A172 (cell line): ENCODE measurements at places on chromosomes 4 and X.

DNA sequence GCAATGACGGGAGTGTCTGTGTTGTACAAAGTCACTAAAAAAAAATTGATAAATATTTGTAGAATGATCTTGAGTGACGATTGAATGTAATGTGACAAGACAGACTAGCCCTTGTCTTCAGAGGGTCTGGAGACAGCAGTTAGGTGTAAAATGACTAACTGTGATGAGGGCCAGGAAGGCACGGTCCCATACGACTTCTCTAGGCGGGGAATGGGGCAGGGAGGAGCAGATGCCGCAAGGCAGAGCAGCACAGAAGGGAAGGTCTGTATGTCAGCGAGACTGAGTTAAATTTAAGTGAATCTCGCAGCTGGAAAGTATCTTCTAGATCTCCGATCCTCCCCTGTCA lies 405 bp downstream of the CENPE start:
- DNase-seq: no peak

- DNase-seq: peak; percentile 23
These were observed 4.6 kb upstream of the ERCC6L start for GRCh38 chrX:72243472-72243871.

DNA sequence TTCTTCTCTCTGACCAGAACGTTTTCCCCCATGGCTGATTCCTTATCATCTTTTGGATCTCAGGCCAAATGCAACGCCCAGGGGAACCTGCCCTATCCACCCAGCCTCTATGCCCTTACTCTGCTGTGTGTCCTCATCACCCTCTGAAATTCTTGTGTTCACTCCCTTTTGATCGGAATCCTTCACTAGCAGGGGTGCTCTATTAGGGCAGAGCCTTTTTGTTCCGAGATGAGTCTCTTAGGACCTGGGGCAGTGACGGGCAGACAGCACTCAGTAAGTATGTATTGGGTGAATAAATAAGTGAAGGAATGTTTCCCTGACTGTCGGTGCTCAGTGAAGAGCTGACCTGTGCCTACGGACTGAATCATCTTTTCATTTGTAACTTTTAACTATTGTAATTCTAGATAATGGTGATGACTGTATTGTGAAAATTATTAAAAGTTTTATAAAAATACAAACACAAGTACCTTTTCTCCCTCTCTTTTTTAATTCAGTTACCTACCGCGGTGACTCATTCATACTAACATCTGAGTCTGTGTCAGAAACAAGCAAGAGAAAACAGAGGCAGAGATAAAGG lies 4.8 kb upstream of the TENM3 start:
- DNase-seq: peak; percentile 54

DNA sequence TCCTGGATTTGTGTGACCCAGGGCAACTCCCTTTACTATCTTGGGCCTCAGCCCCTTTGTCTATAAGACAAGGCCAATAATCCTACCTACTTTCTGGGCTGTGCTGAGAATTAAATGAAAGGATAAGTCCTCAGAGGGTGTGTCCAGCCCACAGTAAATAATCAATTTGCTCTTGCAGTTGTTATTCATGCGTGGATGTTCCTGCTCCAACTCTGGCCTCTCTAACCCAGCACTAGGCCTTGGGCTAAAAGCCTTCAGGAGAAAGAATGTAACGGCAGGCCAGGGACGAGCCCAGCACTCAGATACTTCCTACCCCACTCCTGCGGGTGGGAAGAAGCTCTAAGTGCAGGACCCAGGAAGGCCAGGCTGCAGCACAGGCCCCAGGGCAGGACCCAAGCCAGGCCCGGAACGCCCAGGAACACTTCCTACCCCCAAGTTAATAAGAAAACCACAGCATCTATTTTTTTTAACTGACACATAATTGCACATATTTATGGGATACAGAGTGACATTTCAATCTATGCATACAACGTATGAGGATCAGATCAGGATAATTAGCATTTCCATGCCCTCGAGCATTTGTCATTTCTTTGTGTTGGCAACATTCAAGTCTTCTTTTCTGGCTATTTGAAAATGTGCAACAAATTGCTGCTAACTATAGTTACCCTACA lies 179.6 kb upstream of the RBPJ start:
- no peak for DNase-seq

- no peak for DNase-seq
These were observed 52.5 kb downstream of the COQ2 start for GRCh38 chr4:83232082-83232481.

- no peak for DNase-seq
These were observed 94.9 kb upstream of the ANKRD50 start for GRCh38 chr4:124807421-124807820.

GRCh38 chr4:42750091-42750490 lies 93.2 kb upstream of the ATP8A1 start:
- DNase-seq: no peak

DNA sequence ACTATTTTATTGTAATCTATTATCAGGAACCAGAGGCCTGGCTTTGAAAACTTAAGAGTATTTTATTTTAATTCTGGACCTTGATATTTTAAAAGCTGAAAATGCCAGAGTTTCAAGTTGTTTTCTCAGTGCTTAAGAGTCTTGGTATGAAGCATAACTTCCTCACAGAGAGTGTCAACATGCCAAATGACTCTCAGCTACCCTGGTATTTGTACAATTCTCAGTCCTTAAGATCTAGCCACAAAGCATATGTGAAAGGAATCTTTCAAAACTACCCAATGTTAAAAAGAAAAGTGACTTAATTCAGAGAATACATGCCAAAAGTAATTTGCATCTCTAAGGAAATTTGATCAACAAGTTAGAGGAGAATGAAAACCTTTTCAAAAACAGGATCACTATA lies 171.9 kb downstream of the DKK2 start:
- no peak for DNase-seq

DNA sequence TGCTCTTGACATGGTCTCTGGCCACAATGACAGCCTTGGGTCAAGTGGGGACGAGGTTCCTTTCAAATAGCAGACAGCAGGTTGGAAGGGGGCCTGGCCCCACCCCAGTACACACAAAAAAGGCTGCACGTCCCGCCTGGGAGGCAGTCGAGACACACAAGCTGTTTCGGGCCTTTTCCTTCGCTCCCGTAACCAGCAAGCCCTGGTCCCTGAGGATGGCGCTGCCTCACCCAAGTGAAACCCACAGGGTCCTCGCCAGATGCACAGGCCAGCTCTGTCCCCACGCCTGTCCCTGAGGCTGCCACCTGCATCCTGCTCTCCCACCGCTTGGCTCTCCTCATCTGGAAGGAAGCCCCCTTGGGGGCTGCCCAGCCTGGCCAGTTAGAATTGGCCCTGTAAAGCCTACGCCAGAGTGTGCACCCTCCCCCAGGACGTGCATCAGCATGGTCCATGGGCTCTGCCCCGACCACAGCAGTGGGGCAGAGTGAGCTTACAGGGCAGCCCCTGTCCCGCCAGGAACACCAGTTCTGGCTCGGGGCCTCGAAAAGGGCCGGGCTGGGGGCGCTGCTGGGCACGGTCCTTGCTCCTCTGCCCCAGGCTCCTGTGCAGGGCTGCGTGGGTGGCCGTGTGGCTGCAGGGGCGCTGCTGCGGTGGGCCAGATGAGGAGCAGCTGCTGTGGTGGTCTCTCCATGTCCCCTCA lies 2.0 kb downstream of the CPLX1 start:
- no peak for DNase-seq

- DNase-seq: peak; percentile 6
These were observed 37.9 kb upstream of the NKAP start for GRCh38 chrX:119981286-119982070.
